ENCODE measurements at places on chromosomes 6 and 20.

DNA sequence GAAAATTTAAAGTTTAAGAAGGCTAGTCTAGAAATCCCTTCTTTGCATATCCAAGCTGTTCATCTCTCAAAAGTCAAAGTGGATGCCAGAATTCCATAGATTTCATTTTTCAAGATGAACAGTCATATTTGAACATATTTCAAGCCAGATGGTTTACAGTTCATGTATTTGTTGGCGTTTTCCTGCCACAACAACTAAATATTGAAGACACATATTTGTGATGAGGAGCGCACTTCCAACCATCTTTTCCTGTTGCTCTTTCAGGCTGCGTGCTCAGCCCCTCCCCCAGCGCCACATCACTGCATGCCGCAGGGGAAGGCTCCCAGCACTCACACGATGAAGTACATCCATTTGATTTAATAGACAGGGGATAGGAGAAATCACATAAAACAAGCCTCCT lies 5.9 kb upstream of the NOX3 start:
- no peak for DNase-seq

GRCh38 chr6:134315974-134316441 lies 1.9 kb downstream of the SGK1 start:
- DNase-seq = no peak

DNA sequence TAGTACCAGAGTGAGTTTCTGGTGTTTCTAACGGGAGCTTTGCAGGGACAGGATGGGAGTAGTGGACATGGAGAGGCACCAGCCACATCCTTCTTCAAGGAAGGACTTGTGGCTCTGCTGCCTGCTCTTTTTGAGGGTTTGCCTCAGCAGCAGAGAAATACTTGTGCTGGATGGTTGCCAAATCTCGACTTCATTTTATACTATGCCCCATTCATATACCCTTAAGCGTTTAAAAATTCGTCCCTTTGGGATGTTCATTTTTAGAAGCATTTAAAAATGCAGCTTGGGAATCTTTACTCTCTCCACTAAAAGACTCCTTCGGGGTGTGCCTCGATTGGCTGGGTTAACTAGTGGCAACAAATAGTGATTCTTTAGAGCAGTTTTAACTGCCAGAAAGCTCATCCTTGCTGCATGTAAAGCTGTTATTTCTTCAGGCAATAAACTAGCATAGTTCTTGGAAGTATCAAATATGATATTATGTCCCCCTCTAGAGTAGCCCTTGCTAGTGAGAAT lies 126.5 kb upstream of the B3GAT2 start:
- DNase-seq = no peak

DNA sequence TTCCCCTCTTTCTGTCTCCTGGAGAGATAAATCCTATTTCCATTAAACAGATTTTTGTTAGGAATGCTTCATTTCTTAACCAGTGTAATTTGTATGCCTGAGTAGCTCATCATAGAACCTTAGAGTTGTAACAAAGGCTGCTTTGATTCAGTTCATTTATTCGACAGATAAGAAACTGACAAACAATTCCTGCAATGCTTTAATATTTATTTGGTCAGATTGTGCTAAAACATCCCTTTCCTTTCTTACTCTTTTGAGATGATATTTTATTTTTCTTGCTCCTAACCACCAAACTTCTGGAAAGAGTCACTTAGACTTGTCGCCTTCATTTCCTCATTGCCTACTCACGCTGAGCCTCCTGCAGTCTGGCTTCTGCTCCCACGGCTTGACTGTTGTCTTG lies 89.0 kb upstream of the SUPT3H start:
- DNase-seq = no peak

DNA sequence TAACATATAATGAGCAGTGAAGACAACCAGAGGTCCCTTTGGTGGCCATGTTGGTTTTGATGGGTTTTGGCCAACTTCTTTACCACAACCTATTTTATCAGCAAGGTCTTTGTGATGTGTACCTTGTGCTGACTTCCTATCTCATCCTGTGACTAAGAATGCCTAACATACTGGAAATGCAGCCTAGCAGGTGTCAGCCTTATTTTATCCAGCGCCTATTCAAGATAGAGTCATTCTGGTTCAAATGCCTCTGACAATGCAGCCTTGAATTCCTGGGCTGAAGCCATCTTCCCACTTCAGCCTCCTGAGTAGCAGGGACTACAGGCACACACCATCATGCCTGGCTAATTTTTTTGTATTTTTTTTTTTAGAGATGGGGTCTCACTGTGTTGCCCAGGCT lies 7.8 kb upstream of the TRIM38 start:
- DNase-seq = no peak

GRCh38 chr6:26273673-26274588 lies 91.1 kb upstream of the BTN3A2 start:
- no peak for DNase-seq

DNA sequence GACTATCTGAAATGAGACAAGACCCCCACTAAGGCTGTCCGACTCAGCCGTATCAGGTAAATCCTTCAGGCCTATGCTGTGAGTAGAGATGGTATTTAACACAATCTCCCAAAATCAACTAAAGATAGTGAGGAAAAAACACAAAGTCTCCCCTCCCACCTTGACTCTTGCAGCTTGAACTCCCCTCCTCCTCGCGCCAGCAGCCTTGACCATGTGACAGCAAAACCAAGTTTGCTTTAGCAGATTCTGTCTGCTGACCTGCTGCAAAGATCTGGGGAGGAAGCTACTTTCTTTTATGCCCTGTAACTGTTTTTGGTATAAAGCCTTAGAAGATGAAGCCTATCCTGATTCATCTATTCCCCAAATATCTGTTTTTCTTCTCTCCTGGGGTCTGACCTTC lies 509.5 kb downstream of the CDH26 start:
- no peak for DNase-seq

DNA sequence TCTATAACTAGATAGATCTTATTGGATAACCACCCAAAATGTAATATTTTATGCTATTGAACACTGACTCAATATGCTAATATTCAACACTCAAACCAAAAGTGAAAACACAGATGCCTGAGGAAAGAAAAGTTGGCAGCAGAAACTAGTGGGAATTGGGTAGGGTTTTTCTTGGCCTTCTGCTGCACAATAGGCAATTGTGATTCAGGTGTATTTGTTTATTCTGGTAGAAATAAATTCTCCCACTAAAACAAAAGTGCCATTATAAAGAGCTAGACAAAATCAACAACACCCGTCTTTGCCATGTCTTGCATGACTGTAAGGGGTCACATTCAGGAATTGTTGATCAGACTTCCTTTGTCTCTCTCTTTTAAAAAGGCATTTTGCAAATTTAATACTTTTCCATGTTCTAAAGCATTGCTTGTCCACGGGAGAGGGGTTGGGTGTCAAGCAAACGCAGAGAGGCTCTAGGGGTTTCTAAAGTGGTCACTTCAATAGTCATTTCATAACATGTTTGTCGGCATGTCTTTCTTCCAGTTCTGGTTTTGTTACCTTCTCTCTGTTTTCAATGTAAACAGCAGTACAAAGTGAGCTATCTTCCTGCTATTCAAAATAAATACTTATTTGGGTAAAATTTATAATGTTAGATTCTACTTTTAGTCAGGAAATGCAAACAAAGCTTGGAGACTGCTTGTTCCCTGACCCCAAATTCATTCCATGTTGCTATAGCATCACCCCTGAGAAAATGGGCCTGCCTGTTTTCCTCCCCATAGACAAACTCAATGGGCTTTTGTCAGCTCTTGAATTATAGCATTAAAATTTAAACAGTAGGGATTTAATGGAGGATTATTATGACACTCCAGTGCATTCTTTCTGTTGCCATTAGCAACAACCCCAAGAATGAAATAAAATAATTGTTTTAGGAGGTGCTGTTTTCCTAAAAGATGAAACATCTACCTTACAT lies 217.0 kb upstream of the CCN2 start:
- DNase-seq = no peak

- DNase-seq = peak; percentile 66
These were observed 1.2 kb downstream of the CHMP4B start for GRCh38 chr20:33812152-33812849.

GRCh38 chr6:159981403-159982245 lies 12.7 kb downstream of the IGF2R start:
- no peak for DNase-seq

- no peak for DNase-seq
These were observed 70.6 kb upstream of the DST start for GRCh38 chr6:56713254-56713672.

- DNase-seq = no peak
These were observed 713.1 kb downstream of the HDGFL1 start for GRCh38 chr6:23282252-23283021.
